ENCODE measurements at places on chromosomes 6 and 20.

GRCh38 chr20:16158976-16159286, 414.3 kb downstream of the KIF16B start:
- no peak for DNase-seq

GRCh38 chr6:72733045-72733444, 111.2 kb downstream of the KCNQ5 start:
- no peak for DNase-seq

- peak; percentile 77 for DNase-seq
Measured at GRCh38 chr6:137357263-137357947, 136.8 kb downstream of the OLIG3 start.

DNA sequence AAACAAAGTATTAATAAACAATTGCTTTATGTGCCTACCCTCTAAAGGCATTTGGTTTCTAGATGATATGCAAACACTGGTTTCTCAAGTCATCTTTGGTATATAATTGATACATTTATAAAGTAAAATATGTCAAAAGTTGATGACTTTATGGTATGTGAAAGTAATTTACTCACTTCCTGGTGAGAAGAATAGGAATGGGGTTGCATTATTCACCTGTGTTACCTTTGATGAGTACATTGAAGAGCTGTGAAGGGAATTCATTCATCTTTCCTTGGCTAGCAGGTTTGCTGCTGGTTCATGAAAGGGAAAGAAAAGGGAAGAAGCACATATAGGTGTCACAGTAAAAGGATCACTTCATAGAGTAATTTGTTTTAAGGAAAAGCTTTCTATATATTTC, 20.4 kb downstream of the RNF217 start:
- no peak for DNase-seq

- no peak for DNase-seq
Measured at GRCh38 chr20:62274332-62274950, 28.4 kb upstream of the ADRM1 start.

GRCh38 chr6:105618247-105618646, 215.4 kb upstream of the PREP start:
- DNase-seq, result no peak

- no peak for DNase-seq
Measured at GRCh38 chr6:53986165-53986720, 125.0 kb upstream of the MLIP start.

- peak; percentile 74 for DNase-seq
Measured at GRCh38 chr20:2006452-2007361, 12.8 kb upstream of the PDYN start.

GRCh38 chr6:170281331-170282292, 9.3 kb downstream of the DLL1 start:
- no peak for DNase-seq

- DNase-seq, result no peak
Measured at GRCh38 chr6:2797564-2798031, 32.4 kb downstream of the WRNIP1 start.

- DNase-seq, result no peak
Measured at GRCh38 chr20:48835390-48835789, 7.6 kb upstream of the PREX1 start.

DNA sequence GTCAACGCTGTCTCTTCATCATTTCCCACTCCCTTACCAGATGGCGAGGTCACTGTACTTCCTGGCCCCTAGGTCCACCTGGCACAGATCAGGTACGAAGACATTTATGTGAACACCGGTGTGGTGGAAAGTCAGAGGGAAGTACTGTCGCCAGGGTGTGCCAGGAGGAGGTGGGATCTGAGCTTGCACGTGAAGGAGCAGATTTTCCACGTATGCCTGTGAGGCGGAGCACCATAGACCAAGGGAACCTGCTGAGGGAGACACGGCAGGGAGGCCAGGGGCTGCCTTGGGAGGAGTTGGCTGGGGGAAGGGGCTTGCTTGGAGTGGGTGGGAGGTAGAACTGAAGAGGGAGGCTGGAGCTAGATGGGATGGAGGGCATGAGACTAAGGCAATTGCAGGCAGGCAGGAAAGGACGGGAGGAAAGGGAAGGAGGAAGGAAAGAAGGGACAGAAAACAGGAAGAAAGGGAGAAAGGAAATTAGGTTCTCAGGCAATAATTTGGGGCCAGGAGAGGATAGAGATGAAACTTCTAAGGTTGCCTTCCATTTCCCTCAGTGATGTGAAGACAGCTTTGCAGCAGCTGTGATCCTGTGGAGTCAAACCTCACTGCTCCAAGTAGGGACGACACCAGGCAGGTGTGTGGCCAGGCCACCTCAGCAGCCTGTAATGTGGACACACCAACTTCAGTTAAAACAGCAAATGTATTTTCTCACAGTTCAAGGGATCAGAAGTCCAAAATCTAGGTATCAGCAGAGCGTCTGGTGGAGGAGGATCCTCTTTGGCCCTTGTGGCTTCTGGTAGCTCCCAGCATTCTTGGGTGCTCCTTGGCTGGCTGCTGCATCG, 46.8 kb downstream of the CHMP4B start:
- no peak for DNase-seq

DNA sequence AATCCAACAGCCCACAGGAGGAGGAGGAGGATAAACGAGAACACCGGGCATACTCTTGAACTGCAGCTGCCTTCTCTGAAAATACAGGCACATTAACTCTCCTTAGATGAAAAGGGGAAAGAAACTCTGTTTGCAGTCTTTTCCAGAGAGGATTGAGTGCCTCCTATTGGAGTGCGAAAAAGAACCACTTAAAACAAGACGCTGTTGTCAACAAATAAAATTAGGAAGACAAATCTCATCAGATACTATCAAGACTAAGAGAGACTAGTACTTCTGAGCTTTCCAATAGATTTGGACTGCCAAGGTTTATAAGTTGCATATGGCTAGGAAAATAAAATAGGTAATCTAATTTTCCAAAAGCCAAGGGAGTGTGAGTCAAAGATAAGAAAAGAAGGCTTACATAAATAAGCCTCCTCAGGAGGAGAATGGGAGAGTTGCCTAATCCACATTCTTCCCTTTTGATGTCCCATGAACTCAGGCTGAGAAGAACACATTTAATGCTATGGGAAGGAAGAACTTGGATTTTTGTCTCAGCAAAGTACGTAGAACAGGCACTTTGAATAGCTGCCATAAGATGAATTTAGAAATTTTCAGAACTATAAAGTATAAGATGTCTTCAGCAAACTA, 154.7 kb downstream of the ARHGAP18 start:
- DNase-seq, result no peak

DNA sequence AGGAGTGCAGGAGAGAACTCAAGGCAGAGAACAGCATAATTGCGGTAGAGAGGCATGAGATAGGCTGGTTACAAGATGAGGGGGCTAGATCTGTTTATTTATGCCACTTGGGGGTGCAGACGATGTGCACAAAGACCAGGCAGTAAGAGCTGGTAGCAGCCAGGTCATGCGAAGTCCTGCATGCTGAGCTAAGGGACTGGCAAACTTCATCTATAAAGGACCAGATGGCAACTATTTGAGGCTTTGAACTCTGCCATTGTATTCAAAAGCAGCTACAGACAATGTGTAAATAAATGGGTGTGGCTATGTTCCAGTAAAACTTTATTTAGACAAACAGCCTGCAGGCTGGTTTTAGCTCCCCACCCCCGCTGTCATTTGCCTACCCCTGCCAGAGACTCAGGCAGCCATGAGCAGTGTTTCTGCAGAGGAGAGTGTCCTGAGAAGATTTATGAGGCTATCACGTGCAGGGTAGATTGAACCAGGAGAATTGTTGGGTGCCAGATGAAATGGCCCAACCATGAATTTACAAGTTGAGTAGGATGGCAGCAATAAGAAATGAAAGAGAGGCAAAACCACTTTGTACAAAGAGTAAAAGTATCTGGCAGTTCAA, 253.4 kb upstream of the MOCS1 start:
- no peak for DNase-seq

DNA sequence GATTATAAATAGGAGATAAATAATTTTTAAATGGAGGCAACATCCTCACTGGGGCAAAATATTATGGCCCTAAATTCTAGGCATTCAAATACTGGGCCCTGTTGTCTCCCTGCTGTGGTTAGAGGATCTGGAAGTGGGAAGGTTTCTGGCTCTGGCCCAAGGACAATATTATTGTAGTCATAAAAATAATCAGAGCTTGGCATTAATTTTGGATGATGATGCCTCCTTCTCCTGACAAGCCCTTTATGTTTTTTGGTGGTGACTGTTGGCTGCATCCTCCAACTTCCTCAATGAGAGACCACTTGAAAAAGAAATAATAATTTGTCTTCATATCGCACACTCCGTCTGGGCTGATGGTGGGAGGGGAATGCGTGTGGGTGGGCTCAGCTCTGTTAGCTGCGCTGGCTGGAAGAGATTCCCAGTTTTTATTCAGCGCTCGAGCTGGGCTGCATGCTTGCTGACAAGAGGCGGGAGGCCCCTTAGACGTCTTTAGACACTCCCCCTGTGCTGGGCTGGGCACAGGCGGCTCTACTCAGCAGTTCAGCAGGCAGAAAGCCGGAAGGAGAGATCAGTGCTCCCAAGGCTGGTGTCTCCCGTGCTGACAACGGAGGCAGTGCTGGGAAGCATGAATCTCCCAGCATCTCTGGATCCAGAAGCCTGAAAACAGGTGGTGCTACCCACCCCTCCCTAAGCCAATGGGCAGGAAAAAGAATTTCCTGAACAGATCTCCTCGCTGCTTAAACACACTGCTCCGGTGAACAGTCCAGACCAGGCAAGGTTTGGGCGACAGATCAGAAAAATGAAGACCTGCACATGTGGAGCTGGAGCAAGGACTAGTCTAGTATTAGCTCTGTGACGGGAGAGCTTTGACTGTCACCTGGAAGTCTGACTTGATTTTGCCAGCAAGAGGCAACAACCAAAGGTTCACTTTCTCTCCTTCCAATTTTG, 97.7 kb downstream of the SYCP2 start:
- peak; percentile 80 for DNase-seq

- DNase-seq, result no peak
Measured at GRCh38 chr6:123456836-123457235, 179.9 kb downstream of the TRDN start.

DNA sequence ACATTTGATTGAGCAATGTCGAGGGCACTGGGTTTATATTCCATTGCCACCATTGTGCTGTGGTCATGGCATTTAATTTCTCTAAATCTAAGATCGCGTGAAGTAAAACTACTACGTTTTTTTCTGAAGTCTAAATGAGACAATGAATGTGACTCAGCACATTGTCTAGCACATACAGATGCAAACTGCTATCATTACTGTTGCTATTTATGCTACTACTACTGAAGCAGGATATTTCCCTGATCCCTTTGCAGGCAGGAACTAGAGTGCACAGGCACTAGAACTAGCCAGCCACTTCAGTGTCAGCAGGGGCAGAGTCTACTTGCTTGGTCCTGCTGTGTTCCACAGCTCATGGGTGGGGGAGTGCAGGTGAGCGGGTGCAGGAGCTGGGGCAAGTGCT, 449.7 kb downstream of the CDKAL1 start:
- no peak for DNase-seq

- peak; percentile 80 for DNase-seq
Measured at GRCh38 chr20:22430746-22431168, 153.6 kb downstream of the FOXA2 start.

- DNase-seq, result no peak
Measured at GRCh38 chr6:33786736-33787135, 2.2 kb downstream of the LEMD2 start.

- no peak for DNase-seq
Measured at GRCh38 chr6:3317741-3318211, 59.0 kb downstream of the PSMG4 start.

DNA sequence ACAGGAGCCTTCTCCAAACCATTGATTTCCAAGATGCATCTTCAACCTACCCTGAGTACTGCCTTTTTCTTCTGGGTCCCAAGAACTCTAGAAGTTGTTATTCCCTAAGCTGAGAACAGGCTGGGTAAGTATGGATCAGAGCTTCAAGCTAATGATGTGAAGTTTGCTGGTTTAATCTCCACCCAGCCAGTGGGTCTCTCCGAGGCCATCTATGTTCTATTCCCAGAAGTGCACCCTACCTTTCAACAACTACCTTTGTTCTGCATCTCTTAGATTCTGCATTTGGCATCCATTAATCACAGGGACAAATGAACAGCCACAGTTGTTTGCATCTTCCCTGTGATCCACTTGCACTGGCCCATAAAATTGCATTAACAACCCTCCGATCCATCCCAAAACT, 246.2 kb downstream of the HIVEP2 start:
- no peak for DNase-seq

GRCh38 chr20:55456316-55456940, 548.9 kb downstream of the CBLN4 start:
- no peak for DNase-seq

GRCh38 chr6:52937908-52938307, 28.4 kb upstream of the GSTA3 start:
- DNase-seq, result no peak

DNA sequence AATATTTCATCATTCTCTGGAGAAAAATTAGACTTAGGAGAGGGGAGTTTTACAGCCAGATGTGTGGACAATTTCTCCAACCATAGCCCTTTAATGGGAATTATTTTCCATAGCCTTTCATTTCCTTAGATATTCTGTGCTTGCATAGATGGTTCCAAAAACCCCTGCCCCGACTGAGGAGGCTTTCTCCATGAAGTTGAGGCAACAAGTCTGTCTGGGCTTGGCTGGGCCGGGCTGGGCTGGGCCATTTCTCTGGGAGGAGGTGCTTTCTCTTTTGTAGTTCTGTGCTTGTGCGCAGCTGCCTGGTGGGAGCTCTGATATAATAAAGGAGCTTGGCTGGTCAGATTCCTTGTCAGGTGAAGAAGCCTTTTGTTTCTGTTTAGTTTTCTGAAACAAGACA, 71.4 kb downstream of the SOBP start:
- DNase-seq, result no peak

DNA sequence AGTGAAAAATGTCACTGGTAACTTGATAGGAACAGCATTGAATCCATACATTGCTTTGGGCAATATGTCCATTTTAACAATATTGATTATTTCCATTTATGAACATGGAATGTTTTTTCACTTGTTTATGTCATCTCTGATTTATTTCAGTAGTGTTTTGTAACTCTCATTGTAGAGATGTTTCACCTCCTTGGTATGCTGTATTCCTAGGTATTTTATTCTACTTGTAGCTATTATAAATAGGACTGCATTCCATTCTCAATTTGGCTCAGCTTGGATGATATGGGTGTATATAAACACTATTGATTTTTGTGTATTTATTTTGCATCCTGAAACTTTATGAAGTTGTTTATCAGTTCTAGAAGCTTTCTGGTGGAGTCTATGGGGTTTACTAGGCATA, 730.3 kb downstream of the DOK5 start:
- no peak for DNase-seq

DNA sequence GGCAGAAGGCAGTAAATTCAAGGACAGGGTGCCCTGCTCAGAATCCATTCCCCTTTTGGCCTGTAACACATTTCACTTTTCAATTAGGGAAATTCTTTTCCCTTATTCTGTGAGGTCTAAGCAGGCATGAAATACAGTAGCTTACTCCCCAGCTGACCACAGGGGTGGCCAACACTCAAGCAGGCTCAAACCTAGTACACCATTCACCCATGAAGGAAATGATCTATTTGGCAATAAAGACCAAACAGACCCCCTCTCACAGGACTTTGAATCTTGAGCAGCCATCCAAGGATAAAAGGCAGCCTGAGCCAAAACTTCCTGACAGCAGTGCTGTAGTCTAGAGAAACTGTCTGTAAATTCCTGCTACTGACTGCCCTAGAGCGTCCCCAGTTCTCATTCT, 17.7 kb downstream of the PDSS2 start:
- no peak for DNase-seq

- DNase-seq, result no peak
Measured at GRCh38 chr6:145045582-145045981, 689.7 kb downstream of the EPM2A start.

- no peak for DNase-seq
Measured at GRCh38 chr6:135935941-135936601, 84.6 kb downstream of the PDE7B start.

- DNase-seq, result no peak
Measured at GRCh38 chr6:35739645-35740524, 3.1 kb downstream of the ARMC12 start.

GRCh38 chr6:83073615-83074014, 6.1 kb downstream of the DOP1A start:
- DNase-seq, result no peak

Data from ecto neural progenitor cell (in vitro differentiated cells).